Stimulated activated CD4-positive, alpha-beta T cell treated with anti-CD3 and anti-CD28 coated beads, Interleukin-15, amount 100 ng/mL, for 1 hour (primary cell): ENCODE measurements at places on chromosomes 1 and 21.

DNA sequence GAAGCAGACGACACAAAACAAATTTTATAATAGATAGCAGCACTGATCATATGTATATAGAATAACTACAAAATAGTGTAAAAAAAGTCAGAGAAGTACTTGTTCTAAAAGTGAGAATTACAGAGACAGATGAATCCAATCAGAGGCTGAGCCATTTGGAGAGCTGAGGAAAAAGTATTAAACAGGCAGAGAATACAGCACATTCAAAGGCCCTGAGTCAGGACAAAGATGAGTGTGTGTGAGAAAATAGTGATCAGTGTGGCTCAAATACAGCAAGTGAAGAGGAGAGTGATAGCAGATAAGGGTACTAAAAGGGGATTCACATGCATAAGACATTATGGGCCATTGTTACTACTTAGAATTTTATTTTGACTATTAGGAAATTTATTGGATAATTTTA, 430.6 kb upstream of the BRINP3 start:
- no peak for DNase-seq

GRCh38 chr1:182260516-182260915, 131.1 kb downstream of the GLUL start:
- DNase-seq = no peak

- no peak for DNase-seq
These were observed 191.3 kb upstream of the HP1BP3 start for GRCh38 chr1:20978413-20978812.

DNA sequence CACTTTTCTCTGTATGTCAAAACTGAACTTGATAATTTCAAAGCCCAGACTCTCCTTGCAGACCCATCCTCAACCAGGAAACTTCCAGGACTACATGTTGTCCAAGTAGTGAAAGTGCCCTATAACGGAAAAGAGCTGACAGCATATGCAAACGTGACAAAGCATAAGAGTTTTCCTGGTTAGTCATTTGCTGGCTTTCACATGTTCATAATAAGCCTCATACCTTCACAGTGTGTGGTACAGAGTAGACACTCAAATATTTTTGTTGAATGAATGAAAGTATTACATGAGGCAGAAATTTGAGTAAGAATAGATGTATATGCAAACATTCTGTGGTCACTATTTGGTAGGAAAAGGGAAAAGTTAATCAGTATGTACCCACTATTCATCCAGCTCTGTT, 473.3 kb downstream of the MRPL39 start:
- DNase-seq = no peak

DNA sequence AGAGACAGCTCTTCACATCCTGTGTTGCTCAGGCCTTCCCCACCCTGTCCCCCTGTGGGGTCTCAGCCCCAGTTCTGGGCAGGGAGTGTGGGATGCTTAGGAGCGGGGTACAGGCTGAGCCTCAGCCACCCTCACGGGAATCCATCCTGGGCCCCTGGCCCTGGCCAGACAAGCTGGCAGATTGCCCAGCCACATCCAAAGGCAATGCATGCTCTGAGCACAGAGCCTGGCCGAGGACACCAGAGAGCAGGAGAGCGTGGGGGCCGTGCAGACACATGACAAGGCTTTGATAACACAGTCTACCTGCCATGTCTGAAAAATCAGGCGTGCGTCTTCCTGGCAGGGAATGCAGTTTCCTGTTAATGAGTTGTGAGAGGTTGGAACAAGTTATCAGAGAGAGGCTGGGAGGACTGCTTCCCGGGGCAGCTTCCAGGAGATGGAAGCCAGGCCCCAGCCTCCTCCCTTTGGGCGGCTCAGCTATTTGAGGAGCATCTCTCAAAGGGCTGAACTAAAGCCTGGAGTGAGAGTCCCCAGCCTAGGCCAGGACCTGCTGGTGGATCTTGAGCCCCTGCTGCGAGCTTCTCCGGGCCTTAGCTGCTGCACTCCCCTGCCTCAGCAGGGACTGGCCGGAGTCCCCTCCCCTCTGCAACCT, 72.2 kb upstream of the SELENON start:
- no peak for DNase-seq

DNA sequence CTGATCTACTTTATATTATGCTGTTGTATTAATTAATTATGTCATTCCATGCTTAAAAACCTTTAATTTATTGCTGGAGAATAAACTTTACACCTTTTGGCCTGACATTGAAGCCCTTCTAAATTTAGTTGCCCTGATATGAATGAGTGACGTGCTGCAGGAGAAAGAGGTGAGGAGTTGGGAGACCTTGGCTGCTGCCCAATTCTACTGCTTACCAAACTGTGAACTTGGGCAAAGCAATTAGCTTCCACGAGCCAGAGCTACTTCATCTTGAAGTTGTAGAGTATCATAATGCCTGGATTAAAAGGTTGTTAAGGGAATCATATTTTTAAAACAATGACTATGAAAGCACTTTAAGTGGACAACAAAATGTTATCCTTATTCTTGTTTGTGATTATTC, 126.8 kb upstream of the DEPDC1 start:
- DNase-seq = no peak

GRCh38 chr21:34606621-34607020, 8.3 kb downstream of the RCAN1 start:
- DNase-seq = no peak

DNA sequence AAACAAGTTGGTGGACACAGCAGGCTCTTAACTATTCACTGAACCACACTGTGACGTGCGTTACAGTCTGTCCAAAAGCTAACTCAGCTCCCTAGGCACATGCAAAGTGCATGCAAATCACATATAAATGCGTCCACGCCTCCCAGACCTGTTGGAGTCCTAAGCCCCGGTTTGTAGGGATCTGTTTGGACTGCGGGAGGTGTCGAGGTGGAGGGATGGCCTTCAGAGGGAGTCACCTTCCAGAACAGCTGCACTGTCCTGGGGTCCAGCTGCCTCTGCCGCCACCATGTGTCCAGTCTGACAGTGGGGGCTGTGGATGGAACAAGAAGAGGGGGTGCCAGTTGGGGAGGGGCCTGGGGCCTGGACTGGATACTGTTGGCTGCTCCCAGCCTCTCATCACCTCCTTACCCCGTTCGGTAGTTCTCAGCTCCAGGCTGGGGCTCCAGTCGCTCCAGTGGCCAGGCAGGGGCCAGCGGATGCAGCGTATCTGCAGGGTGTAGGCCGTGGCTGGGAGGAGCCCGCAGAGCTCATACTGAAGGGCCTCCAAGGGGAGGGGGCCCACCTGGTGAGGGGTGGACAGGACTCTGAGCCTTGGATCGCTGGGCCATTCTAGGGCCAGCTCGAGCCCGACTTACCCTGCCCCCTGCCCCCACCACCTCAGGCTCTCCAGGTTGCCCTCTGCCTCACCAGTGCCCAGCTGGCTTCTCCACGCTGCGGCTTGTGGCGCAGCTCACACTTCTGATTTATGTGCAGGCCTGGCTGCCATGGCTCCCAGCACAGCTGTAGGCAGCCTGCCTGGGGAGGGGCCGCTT, 7.9 kb upstream of the MRPS15 start:
- no peak for DNase-seq

GRCh38 chr1:233240371-233240770, 55.2 kb downstream of the PCNX2 start:
- no peak for DNase-seq

GRCh38 chr1:19209439-19209989, 552 bp downstream of the UBR4 start:
- DNase-seq = peak; percentile 3

GRCh38 chr1:222995620-222996309, 147.3 kb downstream of the TLR5 start:
- no peak for DNase-seq

DNA sequence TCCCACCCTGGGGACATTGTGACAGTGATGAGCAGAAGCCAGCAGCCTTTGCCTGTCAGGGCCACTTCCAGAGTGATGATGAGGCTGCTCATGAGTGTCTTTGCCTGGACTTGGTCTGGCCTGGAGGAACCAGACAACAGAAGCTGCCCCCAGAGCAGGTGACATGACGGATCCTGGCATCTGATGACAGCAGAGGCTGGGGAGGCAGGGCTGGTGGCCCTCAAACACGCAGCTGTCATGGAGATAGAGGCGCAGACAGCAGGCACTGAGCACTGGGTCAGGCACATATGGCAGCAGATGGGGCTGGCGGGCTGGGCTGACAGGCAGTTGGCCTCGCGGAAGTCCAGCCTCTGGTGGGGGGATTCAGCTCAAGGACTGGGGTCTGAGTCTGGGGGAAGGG, 66.4 kb upstream of the STUM start:
- no peak for DNase-seq

- no peak for DNase-seq
These were observed 220.4 kb downstream of the TPR start for GRCh38 chr1:186154651-186155050.

GRCh38 chr1:121558514-121558913, 373.7 kb downstream of the SRGAP2C start:
- no peak for DNase-seq

- no peak for DNase-seq
These were observed 25.7 kb downstream of the WARS2 start for GRCh38 chr1:119114786-119115185.

DNA sequence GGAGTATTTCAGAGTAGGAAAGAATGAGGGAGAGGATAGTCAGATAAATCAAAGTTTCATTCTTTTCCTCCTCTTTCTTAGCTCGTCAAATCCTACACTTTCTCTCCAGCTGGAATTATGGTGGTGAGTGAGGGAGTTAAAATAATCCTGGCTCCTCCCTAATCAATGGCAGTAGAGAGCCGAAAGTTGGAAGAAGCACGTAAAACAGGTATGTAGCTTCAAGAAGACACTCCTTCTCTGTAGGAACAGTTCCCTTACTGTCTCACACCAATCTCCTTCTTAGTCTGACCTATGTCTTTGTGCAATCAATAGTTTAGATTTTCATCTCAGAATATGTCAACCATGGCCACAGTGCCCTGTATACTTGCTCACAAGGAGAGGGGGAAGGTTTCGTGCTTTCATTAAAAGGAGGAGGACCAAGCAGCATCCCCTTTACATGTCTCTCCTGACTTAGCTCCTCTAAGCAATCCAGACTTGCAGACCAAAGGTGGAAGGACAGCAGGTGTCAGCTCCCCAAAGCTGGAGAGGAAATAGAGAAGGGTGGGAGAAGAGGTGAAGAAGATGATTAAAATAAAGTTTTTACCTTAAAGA, 878 bp downstream of the MINDY1 start:
- no peak for DNase-seq

DNA sequence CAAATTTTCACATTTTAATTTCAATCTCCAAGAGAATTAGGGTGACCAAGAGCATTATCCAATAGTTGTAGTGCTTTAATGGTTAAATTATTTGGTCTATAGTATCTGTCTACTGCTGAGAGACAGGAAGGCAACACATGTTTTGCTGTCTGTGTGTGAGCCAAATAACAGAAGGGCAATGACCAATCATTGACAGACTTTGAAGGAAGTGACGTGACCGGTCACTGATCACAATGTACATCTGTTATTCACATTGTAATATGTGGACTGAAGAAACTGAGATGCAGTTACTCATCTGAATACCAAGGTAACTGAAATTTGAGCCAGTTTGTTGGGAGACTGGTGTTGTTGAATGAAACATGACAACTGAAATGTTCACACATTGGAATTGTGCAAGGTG, 196.7 kb downstream of the LRRC40 start:
- DNase-seq = no peak

GRCh38 chr1:180201451-180202200, 28.4 kb upstream of the LHX4 start:
- DNase-seq = no peak

- no peak for DNase-seq
These were observed 23.9 kb downstream of the WDR64 start for GRCh38 chr1:241675983-241676382.

DNA sequence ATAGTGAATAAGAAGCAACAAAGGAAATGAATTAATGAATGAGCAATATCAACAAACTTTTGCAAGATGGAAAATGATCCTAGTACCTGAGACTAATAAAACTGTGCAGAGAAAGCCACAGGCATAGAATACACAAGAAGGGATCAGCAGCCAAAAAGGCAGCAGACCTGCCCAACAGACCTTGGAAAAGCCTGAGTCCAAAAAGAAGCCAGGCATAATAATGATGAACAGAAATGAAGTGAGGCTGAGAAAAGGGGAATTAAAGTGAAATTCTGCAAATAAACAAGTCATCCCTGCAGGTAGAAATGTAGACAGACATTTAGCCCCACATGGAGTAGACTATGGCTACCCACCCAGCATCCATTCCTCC, 10.3 kb upstream of the PHTF1 start:
- DNase-seq = no peak

- DNase-seq = no peak
These were observed 29.1 kb upstream of the C21orf91 start for GRCh38 chr21:17848228-17848627.

- DNase-seq = no peak
These were observed 11.4 kb downstream of the ZBTB48 start for GRCh38 chr1:6591222-6591621.

DNA sequence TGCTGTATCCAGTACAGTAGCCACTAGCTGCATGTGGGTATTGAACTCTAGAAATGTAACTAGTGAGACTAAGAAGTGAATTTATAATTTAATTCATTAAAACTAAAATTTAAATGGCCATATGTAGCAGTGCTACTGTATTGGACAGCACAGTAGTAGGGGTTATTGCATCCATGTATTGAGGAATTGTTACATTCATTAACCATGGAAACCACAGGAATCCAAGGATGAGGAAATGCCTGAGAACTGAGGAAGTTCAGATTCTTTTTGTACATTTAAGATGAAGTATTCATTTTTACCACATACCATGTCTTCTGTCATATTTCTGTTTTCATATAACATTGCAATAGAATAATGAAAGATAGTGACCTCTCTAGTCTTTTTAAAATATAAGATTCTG, 2.6 kb downstream of the MTF2 start:
- DNase-seq = no peak

- DNase-seq = no peak
These were observed 83.9 kb downstream of the ST6GALNAC5 start for GRCh38 chr1:76951153-76951552.

GRCh38 chr1:6499296-6499695, 7.8 kb upstream of the PLEKHG5 start:
- no peak for DNase-seq

DNA sequence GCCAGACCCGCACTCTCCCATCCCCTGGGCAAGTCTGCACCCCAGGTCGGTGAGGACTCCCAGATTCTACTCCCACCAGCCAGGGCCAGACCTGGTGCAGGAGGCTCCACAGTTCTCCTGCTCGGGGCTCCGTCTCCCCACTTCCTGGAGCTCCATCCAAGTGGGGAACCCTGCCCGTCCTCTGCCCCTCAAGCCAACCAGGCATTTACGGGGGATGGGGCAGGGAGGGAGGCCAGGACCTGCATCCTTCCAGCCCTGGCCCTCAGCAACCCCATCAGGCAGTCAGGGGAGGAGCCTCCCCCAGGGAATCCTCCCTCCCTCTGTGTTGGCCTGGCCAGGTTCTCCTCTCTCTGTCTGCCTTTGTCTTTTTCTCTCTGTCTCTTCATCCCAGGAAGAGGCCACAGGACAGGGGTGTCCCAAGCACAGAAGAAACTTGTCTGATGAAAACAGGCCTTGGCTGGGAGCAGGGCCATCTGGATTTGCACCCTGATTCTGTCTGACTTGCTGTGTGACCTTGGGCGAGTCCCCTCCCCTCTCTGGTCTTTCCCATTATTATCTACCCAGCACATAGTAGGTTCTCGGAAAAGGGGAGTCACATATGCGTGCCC, 18.5 kb upstream of the EPHA2 start:
- no peak for DNase-seq
